ENCODE measurements at places on chromosomes 16 and 17.

DNA sequence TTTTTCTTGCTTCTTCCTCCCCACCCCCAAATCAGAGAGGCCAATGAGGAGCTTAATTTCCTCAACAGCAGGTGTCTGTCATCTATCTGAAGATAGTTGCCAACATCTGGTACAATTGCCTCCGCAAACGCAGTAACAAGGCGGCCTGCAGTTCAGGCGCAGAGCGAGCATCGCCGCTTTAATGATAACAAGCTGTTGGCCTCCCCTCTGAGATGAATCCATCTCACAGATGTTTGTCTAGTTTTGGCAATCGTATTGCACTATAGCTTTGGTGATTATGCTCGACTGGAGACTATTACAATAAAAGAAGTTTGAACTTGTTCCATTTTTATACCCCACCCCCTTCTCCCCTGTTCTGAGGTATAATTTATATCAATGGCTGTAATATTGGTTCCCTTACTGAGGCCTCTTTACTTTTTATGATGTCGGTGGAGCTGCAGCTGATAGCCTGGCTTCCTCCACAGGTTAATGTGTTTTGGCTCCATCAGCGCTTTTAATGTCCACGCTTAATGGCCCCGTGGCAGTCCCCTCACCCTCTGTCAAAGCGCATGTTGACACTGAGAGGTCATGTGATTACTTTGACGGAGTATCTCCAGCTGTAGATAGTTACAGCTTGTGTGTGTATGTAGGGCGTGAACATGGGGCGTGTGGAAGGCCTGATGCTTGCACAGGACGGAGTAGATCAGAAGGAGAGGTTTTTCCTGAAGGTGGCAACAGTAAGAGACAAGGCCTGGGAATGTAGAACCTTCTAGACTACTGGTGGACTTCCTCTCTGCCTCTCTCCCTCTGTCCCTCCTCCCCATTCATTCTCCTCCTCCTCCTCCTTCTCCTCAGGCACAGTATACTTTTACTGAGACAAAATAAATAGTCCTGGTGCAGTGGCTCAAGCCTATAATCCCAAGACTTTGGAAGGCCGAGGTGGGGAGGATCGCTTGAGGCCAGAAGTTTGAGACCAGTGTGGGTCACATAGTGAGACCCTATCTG lies 164.7 kb downstream of the MSI2 start:
- no peak for DNase-seq

DNA sequence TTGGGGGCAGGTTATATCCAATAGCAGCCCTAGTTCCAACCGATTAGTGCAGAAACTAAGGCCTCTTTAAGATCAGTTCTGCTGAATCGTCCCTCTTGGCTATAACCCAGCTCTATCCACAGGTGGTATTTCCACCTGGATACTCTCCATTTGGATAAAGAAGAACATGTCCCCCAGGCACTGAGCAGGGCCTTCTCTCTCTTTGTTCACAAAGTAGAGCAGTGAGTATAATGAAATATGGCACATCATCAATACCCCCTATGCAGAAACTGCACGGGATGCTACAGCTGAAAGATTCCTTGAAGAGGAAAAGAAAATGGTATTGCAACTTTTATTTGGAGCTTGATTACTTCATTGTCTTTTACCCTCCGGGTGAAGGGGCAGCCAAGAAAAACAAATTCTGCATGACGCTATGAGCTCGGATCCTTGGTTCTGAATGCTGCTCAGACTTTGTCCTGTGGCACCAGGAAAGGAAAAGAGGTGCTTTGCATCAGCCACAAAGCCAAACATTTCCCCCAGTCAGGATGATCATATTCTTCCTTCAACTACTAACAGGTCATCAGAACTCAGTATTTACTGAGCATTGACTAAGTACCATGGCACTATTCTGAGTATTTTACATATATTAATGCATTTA lies 399.7 kb downstream of the NPIPA8 start:
- no peak for DNase-seq

- no peak for DNase-seq
Measured at GRCh38 chr16:21302454-21302853, 24.4 kb upstream of the CRYM start.

- DNase-seq, result no peak
Measured at GRCh38 chr16:12293017-12293618, 316.6 kb downstream of the SNX29 start.

DNA sequence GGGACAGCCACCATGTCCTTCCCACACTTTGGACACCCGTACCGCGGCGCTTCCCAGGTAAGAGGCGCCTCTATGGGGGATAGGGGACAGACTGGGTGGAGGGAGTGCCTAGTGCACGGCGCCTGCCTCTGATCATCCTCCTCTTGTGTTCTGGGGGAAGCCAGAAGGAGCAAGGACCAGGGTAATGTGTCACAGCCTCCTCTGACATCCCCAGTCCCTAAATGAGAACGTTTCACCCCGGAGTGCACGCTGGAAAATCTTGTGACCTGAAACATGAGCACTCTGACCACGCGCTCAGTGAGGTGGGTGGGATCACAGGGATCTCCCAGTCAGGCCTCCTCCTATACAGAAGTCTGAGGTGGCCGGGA lies 1.1 kb downstream of the IRX6 start:
- DNase-seq, result no peak

DNA sequence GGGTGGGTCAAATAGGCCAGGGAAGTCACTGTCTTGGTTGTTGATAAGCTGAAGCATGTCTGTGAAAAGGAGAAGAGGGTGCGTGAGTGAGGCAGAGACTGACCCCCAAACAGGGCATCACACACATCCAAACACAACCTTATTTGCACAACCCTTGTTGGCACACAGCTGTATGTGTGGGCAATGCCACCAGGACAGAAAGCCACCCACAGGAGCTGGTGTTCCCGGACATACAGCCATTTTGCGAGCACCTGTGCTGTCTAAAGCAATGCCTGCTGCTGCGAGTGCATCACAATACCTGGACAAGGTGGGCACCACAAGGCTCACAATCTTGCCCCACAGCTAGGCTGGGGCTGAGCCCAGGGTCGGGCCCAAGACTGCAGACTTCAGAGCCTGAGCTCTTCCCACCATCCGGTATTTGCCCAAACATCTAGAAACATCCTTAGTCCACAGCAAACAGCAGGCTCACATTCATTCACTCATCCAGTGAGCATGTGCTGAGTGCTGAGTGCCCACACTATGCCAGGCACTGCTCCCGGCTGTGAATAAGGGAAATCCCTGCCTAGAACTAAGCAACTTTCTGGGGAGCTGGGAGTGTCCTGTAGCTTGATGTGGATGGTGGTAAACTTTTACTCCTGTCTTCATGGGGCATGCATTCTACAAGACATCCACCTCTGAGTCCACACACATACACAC lies 16.2 kb downstream of the SREBF1 start:
- DNase-seq, result no peak

DNA sequence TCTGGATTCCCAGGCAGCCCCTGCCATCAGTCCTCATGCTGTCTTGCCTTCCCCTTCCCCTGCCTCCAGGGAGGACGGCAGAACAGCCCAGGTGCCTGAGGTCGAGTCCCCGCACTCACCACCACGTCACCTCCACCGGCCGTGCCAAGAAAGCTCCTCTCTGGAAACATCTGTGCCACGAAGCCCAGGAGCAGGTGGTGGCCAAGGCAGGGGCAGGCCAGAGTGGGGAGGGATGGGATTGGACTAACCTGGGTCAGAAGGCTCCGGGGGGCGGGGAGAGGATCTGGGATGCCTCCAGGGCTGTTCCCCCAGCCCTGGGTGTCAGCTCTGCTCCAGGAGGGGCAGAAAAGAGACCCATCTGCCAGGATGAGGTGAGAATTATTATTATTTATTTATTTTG lies 7.4 kb upstream of the DPEP1 start:
- no peak for DNase-seq

DNA sequence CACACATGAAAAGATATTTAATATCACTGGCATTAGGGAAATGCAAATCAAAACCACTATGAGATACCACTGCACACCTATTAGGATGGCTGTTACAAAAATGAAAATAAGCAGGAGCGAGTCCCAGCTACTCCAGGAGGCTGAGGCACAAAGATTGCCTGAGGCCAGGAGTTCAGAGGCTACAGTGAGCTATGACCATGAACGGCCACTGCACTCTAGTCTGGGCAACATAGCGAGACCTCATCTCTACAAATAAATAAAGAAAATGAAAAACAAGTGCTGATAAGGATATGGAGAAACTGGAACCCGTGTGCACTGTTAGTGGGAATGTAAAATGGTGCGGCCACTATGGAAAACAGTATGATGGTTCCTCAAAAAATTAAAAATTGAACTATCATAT lies 23.6 kb downstream of the KIFC3 start:
- DNase-seq, result no peak

DNA sequence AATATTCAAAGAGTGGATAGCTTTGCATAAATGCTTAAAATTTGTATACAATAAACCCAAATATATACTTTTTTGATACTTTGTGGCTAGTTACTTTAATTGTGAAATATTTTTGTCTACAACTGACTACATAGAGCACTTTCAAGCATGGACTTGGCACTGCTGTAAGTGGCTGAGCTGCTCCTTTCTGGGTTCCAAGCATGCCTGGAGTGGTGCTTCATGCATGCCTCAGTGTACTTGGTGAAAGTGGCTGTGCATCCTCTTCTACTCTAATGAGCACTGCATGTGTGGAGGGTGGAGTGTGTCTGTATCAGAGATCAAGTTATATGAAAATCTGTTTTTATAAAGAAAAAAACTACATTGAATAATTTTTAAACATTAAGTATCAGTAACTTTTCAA lies 94.1 kb downstream of the OMG start:
- no peak for DNase-seq

DNA sequence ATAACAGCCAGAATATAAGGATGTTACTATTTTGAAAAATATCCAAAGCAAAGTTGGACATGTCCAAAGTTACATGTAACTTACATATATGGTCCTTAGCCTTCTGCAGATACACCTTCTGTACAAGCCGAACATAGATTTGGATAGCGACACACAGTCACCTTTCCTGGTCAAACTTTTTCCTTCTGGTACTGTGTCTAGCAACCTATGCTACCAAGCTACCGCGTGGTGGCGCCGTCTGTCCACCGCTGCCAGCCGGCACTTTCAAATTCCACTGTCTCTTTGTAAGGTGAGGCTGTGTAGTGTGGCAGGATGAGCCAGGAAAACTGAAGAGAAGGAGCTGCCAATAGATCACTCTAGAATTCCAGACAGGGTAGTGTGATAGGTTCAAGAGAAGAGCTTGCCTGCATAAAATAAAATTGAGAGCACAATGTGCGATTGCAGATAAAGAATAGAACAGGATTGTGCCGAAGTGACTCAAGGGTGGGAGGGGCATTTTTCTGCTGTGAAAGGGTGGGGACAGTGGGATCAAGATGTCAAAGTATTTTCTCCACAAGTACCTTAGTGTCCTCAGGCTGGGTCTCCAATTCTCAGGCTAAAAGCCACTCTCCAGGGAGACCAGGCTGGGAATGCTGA lies 366.9 kb downstream of the SLC39A11 start:
- DNase-seq, result peak; percentile 38

DNA sequence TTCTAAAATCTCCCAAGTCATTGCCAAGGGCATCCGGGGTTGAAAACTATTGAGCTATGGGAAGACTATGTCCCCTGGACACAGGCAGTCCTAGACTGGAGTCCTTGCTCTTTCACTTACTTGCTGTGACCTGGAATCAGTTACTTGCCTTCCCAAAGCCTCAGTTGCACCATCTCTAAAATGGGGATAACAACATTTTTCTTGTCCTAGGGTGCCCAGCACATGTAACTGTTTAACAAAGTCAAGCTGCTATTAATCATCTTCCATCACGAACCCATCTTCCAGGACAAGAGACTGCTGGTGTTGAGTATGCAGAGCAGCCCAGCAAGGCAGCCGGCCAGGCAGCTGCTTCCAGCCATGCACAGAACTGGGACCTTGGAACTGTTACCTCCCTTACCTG lies 9.9 kb upstream of the CACNG4 start:
- DNase-seq, result no peak

DNA sequence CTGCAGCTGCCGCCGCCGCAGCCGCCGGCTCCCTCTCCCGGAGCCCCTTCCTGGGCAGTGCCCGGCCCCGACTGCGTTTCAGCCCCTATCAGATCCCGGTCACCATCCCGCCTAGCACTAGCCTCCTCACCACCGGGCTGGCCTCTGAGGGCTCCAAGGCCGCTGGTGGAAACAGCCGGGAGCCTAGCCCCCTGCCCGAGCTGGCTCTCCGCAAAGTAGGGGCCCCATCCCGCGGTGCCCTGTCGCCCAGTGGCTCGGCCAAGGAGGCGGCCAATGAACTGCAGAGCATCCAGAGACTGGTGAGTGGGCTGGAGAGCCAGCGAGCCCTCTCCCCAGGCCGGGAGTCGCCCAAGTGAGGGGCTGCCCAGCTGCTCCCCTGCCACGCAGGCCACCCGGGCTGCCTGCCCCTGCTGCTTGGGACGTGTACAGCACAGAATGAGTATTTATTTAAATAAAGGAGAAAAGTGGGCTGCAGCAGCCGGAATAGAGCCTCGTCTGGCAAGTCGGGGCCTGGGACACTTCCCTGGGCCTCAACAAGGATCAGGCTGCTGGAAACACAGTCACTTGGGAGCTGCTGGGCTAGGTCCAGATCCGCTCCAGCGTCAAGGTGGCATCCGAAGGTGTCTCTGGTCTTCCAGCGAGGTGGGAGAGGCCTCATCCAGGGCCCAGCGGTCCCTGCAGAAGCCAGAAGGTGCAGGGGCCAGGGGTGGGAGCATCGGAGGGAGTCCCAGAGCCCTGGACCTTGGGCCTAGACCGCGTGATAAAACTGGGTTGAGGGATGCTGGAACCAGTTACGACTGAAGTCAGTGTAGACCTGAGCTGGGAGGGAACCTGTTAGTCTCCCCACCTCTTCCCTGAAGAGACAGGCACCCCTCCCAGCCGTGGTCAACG lies 8.8 kb downstream of the TBX2 start:
- DNase-seq, result no peak

GRCh38 chr17:34303606-34304005 lies 15.6 kb upstream of the CCL8 start:
- DNase-seq, result no peak

DNA sequence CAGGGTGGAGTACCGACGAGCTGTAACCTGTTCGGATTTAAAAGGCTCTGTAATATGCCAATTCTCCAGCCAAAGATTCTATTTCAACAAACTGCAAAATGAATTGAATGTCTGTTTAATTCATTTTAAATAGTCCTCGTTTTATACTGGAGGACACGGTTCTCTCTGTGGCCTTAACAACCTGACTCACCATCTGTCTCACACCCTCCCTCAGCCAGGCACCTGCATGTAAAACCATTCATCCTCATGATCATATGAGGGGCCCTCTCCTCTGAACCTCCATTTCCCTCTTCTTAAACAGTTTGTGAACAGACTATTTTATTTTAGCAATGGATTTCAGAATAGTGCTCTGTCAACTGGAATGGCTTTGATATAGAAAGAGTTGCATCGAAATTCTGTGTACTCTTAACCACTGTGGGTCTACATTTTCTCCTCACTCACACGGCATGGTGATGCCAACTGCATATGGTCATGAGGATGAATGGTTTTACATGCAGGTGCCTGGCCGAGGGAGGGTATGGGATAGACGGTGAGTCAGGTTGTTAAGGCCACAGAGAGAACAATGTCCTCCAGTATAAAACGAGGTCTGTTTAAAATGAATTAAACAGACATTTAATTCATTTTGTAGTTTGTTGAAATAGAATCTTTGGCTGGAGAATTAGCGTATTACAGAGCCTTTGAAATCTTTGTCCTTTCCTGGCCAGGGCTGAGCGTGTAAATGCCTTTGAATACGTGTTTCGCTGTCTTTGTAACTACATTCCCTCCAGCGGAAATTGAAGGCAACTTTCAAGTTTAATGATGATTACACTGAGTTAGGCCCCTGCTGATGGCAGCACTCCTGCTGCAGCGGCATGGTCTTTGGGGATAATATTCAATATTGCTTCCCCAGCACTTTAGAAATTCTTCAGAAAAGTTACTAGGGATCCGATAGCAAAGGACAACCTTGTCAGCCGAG lies 329.6 kb downstream of the SNX29 start:
- DNase-seq, result no peak

- DNase-seq, result no peak
Measured at GRCh38 chr16:1982013-1982433, 754 bp upstream of the NOXO1 start.

Measured in stimulated activated naive CD4-positive, alpha-beta T cell treated with Interleukin-2 at 50 U/mL for 16 hours (primary cell).